Renal cortex interstitium (tissue), 15 donors: ENCODE measurements at places on chromosomes 6 and 20. TPM values are rescaled to one million over a fixed set of nuclear protein-coding genes. Genes with fewer than 3 reads are reported as not detected.

DNA sequence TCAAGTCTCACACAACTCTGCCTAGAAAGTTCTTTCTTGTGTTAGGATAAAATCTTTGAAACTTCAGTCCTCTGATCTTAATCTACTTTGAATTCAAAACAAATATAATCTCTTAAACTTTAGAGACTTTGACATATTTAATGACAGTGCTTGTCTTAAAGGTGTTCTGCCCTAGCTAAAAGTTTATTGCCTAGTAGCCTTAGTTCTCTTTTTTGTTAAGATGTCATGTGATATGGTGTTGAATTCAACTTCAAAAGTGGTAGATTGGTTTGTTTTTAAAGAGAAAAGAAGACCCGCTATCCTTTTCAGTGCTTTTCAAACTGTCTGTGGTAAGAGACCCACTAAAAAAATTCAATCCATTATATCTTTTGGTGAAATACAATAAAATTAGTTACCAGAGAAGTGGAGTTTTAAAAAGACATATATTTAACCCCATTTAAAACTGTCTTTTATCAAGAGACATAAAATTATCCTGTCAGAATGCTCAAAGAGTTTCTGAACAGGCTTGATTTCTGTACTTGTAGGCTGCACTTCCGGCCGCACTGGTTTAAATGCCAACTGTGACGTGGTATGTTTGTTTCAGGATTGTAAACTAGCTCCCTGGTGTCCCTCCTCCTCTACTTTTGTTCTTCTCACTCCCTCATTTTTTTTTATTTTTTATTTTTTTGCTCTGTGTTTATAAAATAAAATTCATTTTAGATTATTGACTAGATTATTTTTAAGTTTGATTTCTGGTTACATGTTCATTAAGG lies 76.5 kb downstream of the QKI start:
- peak; percentile 10 for DNase-seq

SNX21 gene
- 14.2 TPM for polyA plus RNA-seq

FRK gene
- 3.8 TPM for polyA plus RNA-seq

DNA sequence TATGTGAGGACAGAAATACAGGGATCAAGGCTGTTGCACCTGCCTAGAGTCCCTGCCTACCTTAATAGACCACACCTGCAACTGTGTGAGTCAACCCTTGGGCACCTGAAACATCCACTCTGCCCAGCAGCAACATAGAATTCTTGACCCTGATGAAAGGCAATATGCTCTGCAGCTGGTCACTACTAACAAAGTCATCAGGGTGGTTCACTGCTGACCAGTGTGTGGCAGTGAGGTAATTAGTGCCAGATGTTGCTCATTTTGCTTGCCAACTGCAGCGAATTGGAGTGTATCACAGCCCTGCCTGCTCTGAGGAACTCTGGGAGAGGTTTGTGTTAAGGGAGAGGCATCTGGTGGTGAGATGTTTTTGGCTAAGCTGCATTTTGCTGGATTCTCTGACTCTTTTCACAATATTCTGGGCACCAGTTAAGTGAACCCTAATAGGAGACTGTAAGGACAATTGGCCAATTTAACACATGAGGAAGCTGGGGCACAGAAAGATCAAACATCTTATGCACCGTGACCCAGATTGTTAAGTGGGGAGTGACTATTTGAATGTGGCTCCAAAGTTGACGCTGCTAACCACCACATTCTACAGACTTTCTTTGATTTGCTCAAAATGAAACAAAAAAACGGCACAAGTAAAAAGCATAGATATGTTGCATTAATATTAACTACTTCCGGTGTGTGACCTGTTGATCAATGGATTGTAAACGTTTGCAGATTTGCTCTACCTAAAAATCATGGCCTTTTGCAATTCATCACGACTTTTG lies 61.9 kb upstream of the OPRM1 start:
- DNase-seq = no peak

JPH2 gene
- 1.8 TPM for polyA plus RNA-seq

WFDC10A gene
- not detected for polyA plus RNA-seq

DNA sequence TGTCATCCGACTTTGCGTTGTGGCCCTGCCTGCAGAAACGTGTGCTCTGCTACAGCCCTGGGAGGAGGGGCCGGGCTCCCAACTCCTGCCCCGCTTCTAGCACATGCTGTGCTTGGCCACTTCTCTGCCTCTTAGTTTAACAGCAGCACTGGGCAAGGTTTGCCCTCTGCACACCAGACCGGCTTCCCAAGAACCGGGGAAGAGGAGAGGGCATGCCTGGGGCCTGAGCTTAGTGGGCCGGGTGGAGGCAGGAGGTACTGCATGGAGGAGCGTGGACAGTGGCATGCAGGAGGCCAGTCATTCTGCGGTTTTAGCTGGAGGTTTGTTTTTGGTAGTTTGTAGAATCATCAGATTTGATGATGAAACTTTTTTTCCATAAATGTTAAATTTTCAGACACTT lies 45.5 kb downstream of the CEP43 start:
- no peak for DNase-seq

DNAH8 gene
- 1.1 TPM for polyA plus RNA-seq

- DNase-seq = no peak
Observed at GRCh38 chr20:46364670-46365486, 41.5 kb downstream of the ELMO2 start.

KCNS1 gene
- polyA plus RNA-seq = 0.42 TPM

DNA sequence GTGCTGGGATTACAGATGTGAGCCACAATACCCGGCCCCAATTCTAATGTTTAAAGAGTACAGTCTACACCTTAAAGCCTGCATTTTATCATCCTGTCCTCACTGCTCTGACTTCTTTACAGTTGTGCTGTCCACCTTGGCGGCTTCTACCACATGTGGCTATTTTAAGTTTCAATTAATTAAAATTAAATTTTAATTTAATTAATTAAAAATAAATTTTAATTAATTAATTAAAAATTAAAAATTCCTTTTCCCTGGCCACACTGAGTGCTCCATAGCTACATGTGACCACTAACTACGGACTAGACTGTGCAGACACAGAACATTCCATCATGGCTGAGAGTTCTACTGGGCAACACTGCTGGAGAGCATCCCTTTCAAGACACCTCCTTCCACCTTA lies 27.4 kb downstream of the ATP9A start:
- no peak for DNase-seq

GRCh38 chr6:6694825-6695624 lies 106.5 kb downstream of the LY86 start:
- no peak for DNase-seq

DNA sequence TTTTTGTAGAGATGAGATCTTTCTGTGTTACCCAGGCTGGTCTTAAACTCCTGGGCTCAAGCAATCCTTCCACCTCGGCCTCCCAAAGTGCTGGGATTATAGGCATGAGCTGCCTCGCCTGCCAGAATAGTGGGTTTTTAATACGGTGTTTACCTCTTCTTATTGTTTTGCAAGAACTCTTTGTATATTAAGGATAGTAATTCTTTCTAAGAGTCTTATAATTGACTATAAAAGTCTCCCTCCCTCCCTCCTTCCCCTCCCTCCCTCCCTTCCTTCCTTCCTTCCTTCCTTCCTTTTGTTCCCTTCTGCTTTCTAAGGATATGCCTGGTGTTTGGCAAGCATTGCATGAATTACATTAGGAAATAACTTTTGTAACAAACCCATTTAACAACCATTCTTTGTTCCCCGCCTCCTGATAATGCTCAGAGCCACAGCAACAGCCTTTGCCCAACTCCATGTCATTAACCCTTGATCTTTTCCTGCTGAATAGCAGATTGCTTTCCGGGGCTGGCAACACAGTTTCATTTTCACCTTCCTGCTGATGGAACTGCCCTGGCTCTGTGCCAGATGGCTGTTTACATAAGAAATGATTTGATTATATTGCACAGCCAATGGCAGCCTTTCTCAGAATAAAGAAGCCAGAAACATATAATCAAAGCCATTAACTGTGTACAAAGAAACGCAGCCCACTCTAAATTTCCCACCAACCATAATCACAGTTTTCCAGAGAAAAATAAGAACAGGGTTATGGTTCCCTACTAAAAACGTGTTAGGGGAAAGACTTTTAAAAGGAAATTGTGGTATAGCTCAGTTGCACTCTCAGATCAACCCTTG lies 143.7 kb upstream of the PTPN1 start:
- peak; percentile 66 for DNase-seq

- no peak for DNase-seq
Observed at GRCh38 chr20:18637224-18637623, 49.4 kb downstream of the DTD1 start.

DNA sequence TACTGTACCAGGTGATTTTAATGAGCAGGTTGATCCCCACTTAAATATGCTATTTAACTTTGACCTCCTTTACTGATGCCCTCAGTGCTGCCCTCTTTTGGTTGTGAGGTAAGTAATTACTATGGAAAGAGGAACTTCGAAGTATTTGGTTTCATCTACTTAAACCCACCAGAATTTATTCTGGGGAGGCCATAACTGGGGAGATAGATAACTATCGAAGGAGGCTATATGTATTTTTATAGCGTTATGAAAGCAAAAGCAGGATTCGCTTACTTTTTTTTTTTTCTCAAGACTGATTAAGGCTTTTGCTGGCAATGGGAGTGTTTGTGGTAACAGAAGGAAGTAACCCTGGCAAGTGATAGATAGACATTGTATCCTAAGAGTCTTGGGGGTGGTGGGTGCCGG lies 168.9 kb upstream of the CENPW start:
- no peak for DNase-seq

RBPJL gene
- not detected for polyA plus RNA-seq

TMEM244 gene
- not detected for polyA plus RNA-seq

MUCL3 gene
- 0.08 TPM for polyA plus RNA-seq

DNA sequence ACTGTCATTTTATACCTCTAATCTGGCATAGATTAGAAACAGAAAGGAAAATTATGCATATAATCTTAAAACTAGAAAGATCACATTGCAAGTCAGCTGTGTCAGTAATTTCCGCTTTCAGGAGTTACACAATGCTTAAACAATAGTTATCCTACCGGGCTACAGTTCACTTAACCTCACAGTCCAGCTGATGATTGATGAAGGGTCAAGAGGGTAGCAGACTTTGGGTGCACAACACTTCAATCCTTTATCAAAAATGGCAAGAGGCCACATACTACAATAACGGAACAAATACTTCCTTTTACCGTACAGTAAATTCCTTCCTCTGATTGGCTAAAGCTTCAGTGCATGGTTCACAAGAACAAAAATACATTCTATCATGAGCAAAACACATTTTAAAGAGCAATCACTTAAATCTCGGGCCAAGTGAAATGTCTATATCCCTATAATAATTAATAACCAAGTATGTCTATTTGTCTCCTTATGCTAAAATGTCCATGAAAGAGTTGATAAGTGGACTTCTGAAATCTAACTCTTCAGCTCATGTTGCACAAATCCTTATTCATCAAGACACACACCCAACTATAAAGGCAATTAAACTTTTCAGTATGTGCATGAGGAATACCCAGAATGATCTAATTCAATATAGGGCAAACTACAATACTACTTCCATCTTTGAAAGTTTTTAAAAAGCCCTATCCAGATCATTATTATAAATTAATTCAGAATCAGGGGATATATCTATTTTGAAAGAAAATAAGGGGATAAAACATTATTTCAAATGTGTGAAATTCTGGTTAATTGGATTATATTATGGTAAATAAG lies 76.8 kb downstream of the HIVEP2 start:
- no peak for DNase-seq

DNA sequence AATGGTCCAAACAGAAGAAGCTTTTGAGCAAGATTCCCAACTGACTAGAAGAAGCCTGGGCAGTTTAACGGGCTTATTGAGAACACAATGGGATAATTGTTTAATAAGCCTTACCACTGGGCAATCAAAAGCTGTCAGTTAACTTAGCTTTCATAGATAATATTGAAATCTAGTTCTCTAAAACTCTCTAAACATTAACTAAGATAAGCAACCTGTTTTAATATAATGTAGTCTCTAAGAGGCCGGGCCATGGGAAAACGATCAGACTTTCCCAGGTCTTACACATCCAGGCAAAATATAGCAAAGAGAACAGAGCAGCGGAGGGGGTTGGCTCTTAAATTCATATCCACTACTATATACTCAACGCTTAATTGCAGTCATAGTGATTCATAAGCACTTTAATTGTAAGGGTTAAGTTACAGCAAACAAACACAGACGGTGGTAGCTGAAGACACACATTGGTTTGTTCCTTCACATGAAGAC lies 128.0 kb upstream of the FAM83B start:
- no peak for DNase-seq

DNA sequence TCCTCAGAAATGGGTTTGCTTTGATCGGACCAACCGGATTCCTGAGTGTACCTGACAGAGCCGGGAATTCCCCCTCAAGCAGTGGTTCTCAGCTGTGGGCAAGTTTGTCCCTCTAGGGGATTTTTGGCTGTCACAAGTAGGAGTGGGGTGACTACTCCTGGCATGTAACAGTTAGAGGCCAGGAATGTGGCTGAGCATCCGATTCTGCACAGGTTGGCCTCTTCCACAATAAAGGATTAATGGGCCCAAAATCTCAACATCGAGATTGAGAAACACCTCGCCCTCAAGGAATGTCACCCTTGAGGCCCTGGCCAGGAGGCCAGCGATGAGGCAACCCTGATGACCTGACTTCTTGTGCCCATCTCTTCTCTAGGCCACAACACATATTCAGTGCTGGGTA lies 7.9 kb downstream of the AGPAT4 start:
- DNase-seq = no peak
